Naive thymus-derived CD4-positive, alpha-beta T cell (primary cell): ENCODE measurements at places on chromosomes 11 and 22. TPM values are rescaled to one million over a fixed set of nuclear protein-coding genes. Genes with fewer than 3 reads are reported as not detected.

- no peak for DNase-seq
Measured at GRCh38 chr11:36006556-36006955, 62.7 kb downstream of the LDLRAD3 start.

DNA sequence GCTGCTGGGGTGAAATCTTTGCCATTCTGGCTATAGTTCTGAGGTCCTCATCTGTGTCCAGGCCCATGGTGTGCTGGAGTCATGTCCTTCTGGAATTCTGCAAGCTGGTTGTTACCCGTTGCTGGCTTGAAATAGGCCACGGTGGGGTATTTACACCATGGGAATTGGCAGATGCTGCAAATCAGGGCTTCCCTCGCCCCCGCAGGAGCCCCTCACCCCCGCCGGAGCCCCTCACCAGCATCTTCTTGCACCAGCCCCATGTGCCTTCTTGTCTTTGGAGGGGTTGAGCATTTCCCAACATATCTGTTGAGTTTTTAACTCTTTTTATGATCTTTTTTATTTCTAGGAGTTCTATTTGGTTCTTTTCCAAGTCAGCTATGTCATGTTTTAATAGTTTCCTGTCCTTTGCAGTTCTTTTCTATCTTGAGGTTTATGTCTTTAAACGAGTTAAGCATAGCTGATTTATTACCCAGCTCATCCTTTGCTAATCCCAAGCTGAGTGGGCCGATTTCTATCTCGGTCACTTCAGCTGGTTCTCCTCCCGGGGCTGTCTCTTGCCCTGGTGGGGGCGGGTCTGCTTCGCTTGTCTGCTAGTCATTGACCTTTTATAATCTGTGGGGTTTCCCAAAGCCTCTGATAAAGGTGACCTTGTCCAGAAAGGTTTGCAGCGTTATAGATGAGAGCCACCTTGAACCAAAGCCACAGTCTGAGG, 17.6 kb downstream of the ANO1 start:
- DNase-seq = no peak

The ZNF280B gene
- 2.2 and 2.9 TPM in 2 replicates for total RNA-seq

DNA sequence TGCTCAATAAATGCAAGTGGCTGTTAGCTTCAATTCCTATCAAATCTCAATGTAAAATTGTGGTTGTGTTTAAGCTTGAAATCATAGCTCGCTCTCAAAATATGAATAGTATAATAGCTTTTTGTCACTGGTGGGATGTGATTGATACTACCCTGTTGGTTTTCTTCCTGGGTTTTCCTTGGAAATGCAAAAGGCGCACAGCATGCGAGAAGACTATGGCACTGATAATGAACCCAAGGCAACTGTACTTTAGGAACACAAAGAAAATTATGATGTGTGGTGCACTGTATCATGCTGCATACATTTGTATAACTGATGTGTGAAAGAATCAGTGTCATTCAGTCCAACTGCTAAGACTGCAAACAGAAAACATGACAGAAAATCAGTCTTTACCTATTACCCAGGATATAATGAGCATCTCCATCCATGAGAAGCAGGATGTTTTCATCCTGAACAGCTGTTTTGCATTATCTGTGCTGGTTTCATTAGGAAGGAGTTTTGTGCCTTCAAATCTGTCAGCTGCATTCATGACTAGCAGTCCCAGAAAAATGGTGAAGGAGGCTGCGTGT, 101.2 kb downstream of the TRPC6 start:
- DNase-seq = no peak

GRCh38 chr22:31496735-31497146, 405 bp downstream of the SFI1 start:
- DNase-seq = no peak

DNA sequence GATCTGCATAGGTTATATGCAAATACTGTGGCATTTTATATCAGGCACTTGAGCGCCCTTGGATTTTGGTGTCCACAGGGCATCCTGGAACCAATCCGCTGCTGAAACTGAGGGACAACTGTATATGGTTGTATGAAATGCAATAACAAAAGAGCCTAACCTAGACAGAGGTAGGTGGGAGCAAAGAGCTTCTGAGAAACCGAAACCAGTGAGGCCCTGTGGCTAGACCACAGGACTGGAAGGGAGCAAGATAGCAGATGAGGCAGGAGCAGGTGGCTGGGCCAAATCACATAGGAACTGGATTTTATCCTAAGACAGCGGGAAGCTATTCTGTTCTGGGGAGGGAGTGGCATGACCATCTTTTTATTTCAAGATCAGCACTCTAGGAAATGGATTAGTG, 30.1 kb downstream of the RCN1 start:
- DNase-seq = no peak

- no peak for DNase-seq
Measured at GRCh38 chr11:701741-702461, 4.1 kb upstream of the EPS8L2 start.

- no peak for DNase-seq
Measured at GRCh38 chr11:44298862-44299261, 11.1 kb downstream of the ALX4 start.

DNA sequence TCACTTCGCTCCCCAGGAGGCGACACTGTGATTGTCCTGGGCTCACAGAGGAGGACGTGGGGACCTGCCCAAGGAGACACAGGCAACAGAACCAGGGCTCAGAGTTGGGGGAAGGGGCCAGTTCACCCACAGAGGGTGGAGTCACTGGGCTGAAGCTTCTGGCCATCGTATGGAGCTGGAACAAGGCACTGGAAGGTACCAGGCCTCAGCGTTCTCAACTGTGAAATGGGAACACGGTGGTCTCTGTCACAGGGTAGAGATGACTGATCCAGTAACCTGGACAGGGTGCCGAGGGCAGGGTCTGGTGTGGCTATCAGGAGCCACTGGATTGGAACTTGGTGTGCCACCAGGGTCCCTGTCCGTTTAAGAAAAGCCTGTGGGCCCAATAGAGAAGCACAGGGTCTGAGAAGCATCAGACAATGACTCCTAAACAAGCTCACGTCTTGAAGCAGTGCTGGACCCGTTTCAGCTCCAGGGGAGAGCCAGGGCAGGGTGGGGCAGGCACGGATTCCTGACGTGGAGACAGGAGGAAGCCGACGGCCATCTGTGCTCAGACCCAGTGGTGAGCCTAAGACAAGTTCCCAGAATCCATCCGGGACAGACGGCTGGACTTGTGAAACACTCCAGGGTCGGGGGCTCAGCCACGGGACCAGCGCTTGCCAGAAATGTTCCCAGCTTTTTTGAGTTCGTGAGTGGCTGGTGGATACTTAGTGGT, 25.0 kb upstream of the KCNQ1OT1 start:
- DNase-seq = no peak

The ZP1 gene
- not detected for total RNA-seq

GRCh38 chr11:80163441-80163840, 722.6 kb upstream of the TENM4 start:
- DNase-seq = no peak

GRCh38 chr22:44243761-44244160, 63.0 kb downstream of the PARVG start:
- DNase-seq = no peak

DNA sequence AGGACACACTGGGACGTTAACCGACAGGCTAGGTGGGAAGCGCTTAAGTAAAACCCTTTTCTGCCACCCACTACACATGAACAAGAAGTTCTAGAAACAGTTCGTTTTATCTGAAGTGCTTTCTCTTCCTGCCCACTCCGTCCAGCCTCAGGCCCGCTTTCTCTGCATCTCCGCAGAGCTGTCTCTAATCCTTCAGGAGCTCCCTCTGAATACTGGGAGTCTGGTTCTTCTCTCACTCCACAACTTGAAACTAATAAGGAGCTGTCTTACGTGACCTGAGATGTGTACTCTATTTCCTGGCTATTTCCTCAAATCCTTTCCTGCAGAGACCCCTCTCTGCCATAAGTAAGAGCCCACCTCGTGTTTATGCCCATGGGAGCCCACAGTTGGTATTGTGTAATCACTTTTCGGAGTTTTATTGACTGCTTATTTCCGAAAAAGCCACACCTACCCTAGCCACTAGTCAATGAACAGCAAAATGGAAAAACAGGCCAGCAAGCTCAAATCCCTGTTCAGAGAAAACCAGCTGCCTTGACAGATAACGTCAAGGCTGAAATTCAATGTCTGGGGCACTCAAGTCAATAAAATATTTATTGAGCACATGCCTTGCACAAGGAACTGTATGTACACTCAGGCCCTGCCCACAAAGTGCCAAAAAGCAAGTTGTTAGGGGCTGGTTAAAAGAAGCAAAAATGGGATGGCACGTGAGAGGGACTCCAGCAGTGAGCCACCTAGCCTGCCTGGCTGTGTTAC, 4.9 kb downstream of the PC start:
- no peak for DNase-seq

The POU2AF2 gene
- not detected for total RNA-seq

DNA sequence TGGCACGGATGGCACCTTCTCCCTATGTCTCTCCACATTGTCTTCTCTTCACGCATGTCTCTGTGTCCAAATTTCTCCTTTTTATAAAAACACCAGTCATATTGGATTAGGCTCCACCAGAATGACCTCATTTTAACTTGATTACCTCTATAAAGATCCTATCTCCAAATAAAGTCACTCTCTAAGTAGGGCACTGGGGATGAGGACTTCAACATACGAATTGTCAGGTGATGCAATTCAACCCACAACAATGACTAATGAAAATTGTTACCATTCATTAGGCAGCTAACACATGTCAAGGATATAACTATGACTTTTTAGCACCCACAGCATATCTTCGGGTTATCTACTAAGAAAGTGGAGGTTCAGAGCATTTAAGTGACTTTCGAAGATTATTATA, 55.5 kb upstream of the USP47 start:
- DNase-seq = no peak

The GAB4 gene
- not detected in 2 replicates for total RNA-seq

DNA sequence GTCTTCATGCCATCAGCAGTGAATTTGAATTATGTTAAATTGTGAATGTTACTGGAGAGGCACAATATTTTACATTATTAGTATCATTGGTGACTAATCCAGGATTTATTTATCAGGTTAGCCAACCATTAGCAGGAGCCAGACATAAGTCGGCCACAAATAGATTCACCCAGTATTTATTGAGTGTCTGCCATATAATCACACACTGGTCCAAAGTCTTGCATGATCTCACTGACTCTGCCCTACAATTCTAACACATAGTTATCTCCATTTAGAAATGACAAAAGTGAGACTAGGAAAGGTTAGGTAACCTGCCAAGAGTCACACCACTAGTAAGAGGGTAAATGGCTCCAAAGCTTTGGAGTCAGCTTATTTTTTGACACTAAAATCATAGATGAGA, 179.6 kb downstream of the BLID start:
- no peak for DNase-seq

The PRR33 gene
- total RNA-seq = 0.10 TPM

The ADORA2A gene
- 26.9 and 29.1 TPM in 2 replicates for total RNA-seq

DNA sequence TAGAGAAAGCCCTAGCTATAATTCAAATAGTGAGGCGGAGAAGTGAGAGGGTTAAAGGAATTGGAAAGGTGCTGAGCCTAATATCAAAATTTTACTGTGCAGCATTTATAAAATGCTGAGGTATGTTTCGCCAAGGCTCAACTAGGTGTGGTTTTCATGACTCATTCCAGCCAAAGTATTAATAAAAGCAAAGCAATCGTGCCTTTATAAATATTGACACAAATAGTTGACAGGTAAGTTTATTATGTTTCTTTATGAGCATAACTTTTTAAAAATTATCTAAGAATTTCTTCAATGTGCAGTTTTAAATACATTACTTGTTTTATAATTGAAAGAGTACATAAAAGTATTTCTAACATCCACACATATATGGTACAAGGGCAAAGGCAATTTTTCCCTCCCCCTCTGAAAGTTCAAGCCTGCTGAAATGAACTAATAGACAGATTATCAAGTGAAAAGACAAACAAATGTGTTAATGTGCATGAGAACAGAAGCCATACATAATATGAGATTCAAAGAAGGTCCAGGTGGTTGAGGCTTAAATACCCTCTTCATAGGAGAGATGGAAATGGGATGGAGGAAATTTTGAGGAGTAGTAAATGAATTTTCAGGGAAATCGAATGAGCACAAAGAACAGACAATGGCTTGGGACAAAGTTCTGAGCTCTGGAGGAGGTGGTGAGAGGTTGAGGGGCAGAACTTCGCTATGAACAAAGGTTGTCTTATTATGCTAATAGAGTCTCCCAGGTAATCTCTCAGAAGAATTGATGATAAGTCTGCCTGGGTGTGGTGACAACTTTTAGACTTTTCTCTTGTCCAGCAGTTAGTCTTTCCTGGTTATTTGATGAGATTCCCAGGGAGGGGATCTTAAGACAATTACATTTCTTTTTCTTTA, 326.5 kb downstream of the BUD13 start:
- no peak for DNase-seq

DNA sequence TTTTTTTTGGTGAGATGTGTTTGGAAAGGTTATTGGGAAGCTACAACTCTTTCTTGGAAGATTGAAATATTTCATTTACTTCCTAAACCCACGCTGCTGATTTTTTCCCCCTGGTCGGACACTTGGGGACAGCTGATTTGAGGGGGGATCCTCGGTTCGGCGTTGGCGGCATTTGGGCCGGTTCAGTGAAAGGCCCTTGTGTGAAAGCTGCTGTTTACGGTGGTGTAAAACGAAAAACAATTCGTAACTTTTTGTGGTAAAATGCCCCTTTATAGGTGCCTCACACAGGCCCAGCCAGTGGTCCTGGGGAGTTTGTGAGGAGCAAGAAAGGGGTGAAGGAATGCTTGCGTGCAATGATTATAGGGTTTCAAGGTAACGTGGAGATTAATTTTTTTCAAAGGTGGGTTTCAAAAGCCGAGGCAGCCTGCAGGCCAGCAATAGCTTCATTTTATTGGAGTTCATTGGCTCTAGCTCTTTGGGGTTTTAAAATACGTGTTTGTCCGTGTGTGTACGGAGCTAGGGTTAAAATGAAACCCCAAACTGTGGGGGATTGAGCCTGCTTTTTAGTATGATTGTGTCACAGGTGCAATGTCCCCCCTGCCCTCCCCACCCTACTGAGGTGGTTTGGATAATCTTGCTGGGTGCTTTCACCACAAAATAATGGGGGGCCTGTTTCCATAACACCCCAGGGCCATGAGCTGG, 77.2 kb upstream of the PPARA start:
- DNase-seq = no peak

GRCh38 chr11:126480015-126480409, 124.5 kb downstream of the ST3GAL4 start:
- no peak for DNase-seq

- DNase-seq = no peak
Measured at GRCh38 chr11:130740819-130741218, 175.5 kb downstream of the SNX19 start.

The XPNPEP3 gene
- 19.0 TPM for total RNA-seq

- DNase-seq = no peak
Measured at GRCh38 chr11:34643311-34643710, 22.4 kb downstream of the EHF start.

DNA sequence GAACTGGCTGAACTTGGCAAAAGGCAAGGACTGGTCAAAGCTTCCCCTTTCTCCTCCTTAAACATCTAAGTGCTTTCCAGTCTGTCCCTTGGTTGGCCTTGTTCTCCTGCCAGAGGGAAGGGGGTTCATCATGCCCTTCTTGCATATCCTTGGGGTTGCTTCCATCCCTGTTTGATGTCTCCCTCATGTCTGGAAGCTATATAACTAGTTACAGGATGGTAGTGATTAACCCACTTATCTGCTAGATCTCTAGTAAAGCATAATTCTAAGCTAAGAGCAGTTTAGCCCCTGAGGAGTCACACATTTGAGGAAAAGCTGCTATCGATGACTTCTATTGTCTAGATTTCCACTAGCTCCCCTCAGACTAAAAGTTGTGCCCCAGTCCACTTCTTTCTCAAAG, 22.9 kb downstream of the APOL5 start:
- DNase-seq = no peak

GRCh38 chr11:3181725-3182461, 16.8 kb upstream of the OSBPL5 start:
- no peak for DNase-seq
